Activated T-helper 17 cell treated with anti-CD3 and anti-CD28 coated beads, Interleukin-2, amount 50 U/mL, for 72 hours (primary cell): ENCODE measurements at places on chromosomes 11 and 22.

DNA sequence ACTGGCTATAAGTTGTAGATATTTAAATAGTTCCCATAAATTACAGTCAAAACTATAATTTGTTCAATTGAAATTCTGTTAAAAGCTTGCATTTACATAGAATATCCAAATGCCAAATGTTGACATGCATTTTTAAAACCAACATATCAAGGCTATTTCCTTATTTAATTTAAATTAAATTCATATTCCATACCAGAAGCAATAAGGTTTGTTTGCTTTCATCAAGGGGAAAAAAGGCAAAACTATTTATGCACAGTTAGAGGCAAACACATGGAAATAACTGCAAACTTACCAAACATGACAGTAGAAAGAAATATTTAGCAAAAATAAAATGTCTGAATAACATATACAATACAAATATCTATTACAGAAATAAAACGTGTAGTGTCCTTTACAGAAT is 1581.2 kb upstream of the TENM4 start:
- no peaks in the 10 kb centered on the region for H3K36me3 ChIP-seq
- H3K4me1 ChIP-seq: no peaks in the 10 kb centered on the region
- H3K4me3 ChIP-seq: no peak overlapping the region
- no peaks in the 10 kb centered on the region for H3K27me3 ChIP-seq
- H3K27ac ChIP-seq: no peak overlapping the region
- ATAC-seq: no peak

DNA sequence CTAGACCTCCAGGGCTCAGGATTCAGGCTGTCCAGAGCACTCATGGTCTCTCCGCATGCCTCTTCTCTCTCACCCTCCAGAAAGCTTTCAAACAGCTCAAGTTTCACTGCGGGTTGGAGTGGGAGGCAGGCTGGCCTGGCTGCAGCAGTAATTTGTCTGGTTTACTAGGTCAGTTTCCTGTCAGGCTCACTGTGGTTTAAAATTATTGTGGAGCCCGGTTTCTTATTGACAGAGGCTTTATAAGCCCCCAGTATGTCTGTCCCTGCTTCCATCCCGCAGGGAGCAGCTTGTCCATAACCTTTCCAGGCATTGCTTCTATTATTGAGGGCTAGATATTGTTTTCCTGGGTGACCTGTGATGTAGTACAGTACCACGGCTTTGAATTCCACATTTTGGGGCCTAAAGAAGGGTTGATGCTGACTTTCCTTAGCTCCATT is 235.3 kb upstream of the SORL1-AS1 start:
- H3K4me3 ChIP-seq: no peak overlapping the region
- no peaks in the 10 kb centered on the region for H3K27me3 ChIP-seq
- no peaks in the 10 kb centered on the region for H3K4me1 ChIP-seq

- H3K4me3 ChIP-seq: no peak overlapping the region
- no peaks in the 10 kb centered on the region for H3K4me1 ChIP-seq
- no peaks in the 10 kb centered on the region for H3K36me3 ChIP-seq
- ATAC-seq: peak; percentile 89
- H3K27ac ChIP-seq: no peak overlapping the region
Measured at GRCh38 chr11:2428322-2428795, 16.0 kb downstream of the TRPM5 start.

- H3K27me3 ChIP-seq: no peaks in the 10 kb centered on the region
- peak overlapping the region; percentile 75 for H3K27ac ChIP-seq
- ATAC-seq: no peak
- peaks cover 44% of the 10 kb centered on the region for H3K4me1 ChIP-seq
Measured at GRCh38 chr11:96013461-96014213, 89.7 kb upstream of the MTMR2 start.

- no peak for ATAC-seq
- no peaks in the 10 kb centered on the region for H3K27me3 ChIP-seq
- H3K27ac ChIP-seq: no peak overlapping the region
- no peak overlapping the region for H3K4me3 ChIP-seq
Measured at GRCh38 chr11:82976786-82977185, 75.2 kb downstream of the DDIAS start.

DNA sequence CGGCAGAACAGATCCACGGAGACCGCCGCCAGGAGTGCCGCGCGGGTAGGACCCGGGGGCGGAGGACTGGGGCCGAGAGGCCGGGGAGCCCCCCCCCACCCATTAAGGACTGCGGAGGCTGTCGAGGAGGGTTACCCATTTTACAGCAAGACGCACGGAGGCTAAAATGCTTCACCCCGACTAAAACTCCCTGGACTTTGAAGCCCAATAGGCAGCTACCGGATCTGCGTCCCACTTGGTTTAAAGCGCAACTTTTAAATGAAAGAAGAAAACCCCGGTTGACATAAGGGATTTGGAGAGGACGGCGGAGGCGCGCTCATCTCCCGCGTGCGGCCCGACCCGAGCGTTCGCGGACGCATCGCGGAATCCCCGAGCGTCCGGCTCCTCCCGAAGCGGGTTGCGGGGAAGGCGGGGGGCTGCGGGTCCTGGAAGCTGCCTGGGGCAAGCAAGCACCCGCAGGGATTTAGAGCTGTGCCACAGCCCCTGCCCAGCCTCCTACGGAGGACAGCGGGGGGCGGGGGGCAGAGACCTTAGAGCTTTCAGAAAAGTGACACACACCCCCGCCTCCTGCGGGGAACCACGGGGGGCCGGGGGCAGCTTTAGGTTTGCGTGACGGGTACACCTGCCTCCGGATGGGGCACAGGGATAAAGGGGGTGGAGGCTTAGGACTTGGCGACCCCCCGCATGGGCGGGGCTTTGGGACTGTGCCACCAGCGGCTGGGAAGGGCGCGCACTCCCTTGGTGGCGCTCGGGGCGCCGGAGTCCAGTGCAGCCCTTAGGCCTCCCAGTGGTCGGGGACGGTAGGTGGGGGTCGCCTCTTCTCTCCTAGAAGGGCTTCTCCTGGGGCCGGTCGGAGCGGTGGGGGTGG is 760 bp upstream of the CELSR1 start:
- no peak for ATAC-seq
- peaks cover 18% of the 10 kb centered on the region for H3K27me3 ChIP-seq
- no peaks in the 10 kb centered on the region for H3K4me1 ChIP-seq
- no peak overlapping the region for H3K27ac ChIP-seq
- peak overlapping the region; percentile 49 for H3K4me3 ChIP-seq

- no peak overlapping the region for H3K4me3 ChIP-seq
- H3K27me3 ChIP-seq: peaks cover 20% of the 10 kb centered on the region
- H3K4me1 ChIP-seq: no peaks in the 10 kb centered on the region
Measured at GRCh38 chr11:134712228-134713145, 300.4 kb upstream of the B3GAT1 start.

GRCh38 chr11:56670984-56671383 is 7.5 kb downstream of the OR5AR1 start:
- H3K4me3 ChIP-seq: no peak overlapping the region
- ATAC-seq: no peak
- no peaks in the 10 kb centered on the region for H3K27me3 ChIP-seq
- no peaks in the 10 kb centered on the region for H3K36me3 ChIP-seq
- H3K4me1 ChIP-seq: no peaks in the 10 kb centered on the region

GRCh38 chr11:62922653-62923431 is 1.7 kb upstream of the CHRM1 start:
- ATAC-seq: peak; percentile 69
- H3K27me3 ChIP-seq: peaks cover 42% of the 10 kb centered on the region
- no peaks in the 10 kb centered on the region for H3K36me3 ChIP-seq
- peak overlapping the region; percentile 77 for H3K4me3 ChIP-seq
- peaks cover 11% of the 10 kb centered on the region for H3K4me1 ChIP-seq

GRCh38 chr22:40334899-40335298 is 11.4 kb upstream of the ADSL start:
- peak overlapping the region; percentile 56 for H3K4me3 ChIP-seq
- ATAC-seq: peak; percentile 52
- H3K36me3 ChIP-seq: peaks cover 16% of the 10 kb centered on the region
- H3K27ac ChIP-seq: peak overlapping the region; percentile 53
- H3K27me3 ChIP-seq: no peaks in the 10 kb centered on the region
